ENCODE measurements at places on chromosomes 3 and 15.
A peak's percentile ranks its signal among the peaks of the same experiment; 100 is the strongest.

DNA sequence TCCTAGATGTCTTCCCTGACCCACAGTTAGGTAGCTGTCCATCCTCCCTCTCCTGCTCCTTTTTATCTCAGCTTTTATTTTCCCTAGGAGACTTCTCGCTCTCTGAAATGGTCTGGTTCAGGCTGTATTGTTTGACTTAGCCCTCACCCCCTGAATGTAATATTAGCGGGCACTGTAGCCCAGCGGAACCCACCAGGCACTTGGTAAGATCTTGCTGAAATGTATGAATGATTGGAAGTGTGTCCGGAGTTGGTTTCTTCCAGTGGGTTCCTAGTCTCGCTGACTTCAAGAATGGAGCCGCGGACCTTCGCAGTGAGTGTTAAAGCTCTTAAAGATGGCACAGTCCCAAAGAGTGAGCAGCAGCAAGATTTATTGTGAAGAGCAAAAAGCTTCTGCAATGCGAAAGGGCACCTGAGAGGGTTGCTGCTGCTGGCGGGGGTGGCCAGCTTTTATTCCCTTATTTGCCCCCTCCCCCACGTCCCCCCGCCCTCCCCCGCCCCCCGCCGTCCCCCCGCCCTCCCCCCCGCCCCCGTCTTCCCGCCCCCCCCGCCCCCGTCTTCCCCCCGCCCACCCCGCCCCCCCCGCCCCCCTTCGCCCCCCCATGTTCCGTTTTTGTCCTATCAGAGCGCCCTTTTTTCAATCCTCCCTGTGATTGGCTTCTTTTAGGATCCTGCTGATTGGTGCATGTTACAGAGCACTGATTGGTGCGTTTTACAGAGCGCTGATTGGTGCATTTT lies 694 bp upstream of the EEFSEC start:
- peak; percentile 89 for DNase-seq

DNA sequence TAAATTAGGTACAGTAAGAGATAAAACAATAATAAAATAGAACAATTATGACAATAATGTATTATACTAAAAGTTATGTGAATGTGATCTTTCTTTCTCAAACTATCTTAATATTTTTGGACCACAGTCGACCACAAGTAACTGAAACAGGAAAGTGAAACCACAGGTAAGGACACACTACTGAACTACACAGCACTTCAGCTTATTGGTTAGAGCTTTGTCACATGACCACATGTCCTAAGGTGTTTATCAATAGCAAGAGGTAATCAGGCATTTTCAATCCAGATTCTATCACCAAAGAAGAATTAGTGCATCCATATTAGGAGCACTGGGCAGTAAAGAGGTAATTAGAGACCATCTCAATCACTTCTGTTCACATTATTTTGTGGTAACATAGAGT lies 392.8 kb downstream of the RSL24D1 start:
- peak; percentile 19 for DNase-seq

DNA sequence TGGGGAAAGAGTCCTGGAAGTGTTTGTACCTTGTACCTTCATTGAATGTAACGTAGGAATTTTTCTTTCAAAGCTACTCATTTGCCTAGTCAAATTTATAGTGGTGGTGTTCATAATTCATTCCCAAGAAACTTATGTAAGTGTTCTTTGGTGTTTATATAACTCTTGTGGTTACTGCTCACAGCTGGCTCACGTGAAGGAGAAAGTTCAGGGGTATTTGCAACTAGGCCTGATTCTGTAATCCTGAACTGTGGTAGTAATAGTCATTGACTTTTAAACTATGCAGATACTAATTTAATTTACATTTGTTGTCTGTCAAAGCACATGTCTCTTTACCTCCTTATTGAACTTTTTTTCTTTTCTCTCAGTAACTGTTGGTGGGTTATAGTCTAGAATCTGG lies 50.5 kb upstream of the TEX264 start:
- DNase-seq = peak; percentile 39

- DNase-seq = no peak
Measured at GRCh38 chr15:28033443-28033842, 65.7 kb downstream of the OCA2 start.

- DNase-seq = no peak
Measured at GRCh38 chr3:187021748-187022402, 91.5 kb downstream of the ST6GAL1 start.

GRCh38 chr3:152557302-152557999 lies 277.5 kb upstream of the P2RY1 start:
- DNase-seq = no peak

GRCh38 chr15:99503411-99503810 lies 62.4 kb upstream of the MEF2A start:
- no peak for DNase-seq

- peak; percentile 42 for DNase-seq
Measured at GRCh38 chr3:47162697-47163168, 1.2 kb downstream of the SETD2 start.

DNA sequence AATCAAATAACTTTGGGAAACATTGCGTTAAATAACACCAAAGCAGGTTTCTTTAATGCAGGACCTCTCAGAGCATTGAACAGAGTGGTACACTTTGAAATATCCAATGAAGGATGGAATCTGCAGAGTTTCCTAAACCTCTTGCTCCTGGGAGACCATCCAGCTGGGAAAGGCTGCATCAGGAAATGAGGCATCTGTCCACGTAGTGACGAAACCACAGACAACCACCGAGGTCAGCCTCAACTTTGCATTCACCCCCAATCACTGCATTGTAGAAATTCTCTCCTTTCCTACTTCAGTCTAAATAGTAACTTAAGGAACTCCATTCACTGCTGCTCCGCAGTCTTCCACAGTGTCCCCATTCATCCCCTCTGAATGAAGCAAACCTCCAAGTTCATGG lies 41.5 kb upstream of the CDV3 start:
- no peak for DNase-seq

DNA sequence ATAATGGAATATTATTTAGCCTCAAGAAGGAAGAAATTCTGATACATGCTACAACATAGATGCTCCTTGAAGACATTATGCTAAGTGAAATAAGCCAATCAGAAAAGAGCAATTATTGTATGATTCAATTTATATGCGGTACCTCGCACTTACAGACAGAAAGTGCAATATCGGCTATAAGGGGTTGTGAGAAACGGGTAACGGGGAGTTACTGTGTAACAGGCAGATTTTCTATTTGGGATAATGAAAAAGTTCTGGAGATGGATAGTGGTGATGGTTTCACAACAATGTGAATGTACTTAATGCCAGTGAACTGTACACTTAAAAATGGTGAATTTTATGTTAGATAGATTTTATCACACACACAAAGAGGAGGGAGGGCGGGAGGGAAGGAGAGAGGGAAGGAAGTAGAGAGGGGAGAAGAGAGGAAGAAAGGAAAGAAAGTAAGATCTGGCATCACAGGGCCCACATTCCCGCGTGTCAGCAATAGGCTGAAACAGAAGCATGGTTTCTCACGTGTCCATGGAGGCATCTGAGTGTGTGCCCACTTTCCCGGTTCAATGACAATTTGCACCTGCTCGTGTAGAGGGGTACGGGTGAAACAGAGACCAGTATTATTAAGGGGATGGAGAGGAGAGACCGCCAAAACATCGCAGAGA lies 700 bp upstream of the BLM start:
- DNase-seq = no peak

DNA sequence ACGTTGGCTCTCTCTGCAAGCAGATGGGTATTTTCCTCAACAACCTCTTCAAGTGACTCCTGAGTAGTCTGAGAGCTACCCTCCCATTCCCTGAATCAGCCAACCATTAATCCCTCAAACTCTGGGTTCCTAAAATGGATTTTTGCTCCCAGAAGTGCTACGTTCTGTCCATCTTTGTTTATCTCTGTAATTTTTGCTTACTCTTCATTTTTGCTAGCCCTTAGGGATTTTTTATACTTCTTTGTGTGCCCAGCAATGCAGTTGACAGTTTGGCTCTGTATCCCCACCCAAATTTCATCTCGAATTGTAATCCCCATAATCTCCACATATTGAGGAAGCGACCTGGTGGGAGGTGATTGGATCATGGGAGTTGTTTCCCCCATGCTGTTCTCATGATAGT lies 35.4 kb upstream of the COL6A5 start:
- DNase-seq = no peak

DNA sequence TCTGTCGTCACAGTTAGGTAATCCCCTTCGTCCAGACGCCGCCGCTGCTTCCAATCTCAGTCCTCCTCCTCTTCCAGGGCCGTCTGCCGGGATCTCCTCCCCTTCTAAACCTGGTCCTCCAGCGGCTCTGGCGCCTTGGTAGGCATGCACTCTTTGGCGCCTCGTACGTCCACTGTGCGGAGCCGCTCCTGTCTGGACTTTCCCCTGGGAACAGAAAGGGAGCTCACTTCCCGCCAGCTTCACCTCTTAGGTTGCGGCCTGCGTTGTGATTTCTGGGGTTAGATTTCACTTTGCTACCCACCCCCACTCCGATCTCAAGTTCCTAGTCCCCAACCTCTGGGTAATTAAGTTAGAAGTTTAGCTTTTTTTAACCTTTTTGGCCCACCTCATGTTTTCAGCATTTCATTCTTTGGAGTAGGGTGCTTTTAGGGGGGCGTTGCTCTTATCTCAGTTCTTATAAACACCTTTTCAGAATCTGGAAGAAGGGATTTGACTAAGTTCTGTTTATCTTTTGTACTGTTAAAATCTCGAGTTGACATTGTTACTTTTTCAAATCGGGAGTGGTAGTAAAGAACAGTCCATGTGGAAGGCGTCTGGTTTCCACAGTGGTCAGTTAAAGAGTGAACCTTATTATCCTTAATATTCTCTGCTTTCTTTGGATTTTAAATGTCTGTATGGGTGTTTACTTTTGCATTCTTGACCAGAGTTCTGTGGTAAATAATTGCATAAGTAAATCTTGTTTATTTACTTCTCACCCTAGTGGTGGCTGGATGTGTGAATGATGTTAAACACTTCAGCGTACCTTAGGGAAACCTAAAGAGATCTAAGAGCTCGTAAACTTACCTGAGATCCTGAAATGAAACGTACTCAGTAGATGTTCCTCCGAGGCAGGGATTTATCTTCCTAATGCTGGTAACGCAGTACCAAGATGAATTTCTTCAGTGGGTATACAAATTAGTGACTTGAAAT lies 611 bp downstream of the CTDSPL2 start:
- DNase-seq = peak; percentile 55

- no peak for DNase-seq
Measured at GRCh38 chr3:32643354-32643753, 41.6 kb upstream of the CNOT10 start.

DNA sequence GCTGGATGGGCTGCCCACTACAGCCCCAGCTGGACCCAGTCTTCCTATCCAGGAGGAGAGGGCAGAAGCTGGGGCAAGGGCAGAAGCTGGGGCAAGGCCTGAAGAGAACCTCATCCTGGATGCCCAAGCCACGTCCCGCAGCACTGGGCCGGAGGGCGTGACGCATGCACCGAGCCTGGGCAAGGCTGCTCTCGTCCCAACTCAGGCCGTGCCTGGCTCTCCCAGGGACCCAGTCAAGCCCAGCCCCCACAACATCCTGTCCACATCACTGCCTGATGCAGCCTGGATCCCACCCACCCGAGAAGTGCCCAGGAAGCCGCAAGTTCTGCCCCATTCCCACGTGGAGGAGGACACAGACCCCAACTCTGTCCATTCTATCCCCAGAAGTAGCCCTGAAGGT lies 22.3 kb downstream of the FBLN2 start:
- no peak for DNase-seq

DNA sequence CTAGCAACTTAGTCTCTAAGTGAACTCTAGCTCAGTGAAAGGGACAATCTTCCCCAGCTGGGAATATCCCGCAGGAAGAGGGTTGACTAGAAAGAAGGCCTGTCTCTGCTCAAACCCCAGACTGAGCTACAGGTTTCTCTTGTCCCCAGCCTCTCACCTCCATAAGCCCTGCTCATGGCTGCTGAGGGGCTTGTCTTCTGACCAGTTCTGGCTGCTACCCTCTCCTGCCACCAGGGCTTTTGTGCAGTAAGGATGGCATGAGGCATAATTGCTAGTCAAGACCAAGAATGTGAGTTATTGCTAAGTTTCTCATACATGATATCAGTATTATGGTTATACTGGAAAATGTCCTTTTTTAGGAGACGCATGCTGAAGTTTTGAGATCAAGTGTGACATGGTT lies 21.3 kb downstream of the WDR53 start:
- no peak for DNase-seq

GRCh38 chr3:62818347-62818746 lies 56.9 kb downstream of the CADPS start:
- DNase-seq = no peak

GRCh38 chr3:38998086-38998485 lies 53.7 kb downstream of the SCN11A start:
- no peak for DNase-seq

GRCh38 chr15:41043276-41043951 lies 72.7 kb downstream of the INO80 start:
- no peak for DNase-seq

GRCh38 chr3:195042743-195043606 lies 228.0 kb downstream of the XXYLT1 start:
- no peak for DNase-seq

GRCh38 chr3:195808741-195809290 lies 2.9 kb downstream of the MUC4 start:
- no peak for DNase-seq

DNA sequence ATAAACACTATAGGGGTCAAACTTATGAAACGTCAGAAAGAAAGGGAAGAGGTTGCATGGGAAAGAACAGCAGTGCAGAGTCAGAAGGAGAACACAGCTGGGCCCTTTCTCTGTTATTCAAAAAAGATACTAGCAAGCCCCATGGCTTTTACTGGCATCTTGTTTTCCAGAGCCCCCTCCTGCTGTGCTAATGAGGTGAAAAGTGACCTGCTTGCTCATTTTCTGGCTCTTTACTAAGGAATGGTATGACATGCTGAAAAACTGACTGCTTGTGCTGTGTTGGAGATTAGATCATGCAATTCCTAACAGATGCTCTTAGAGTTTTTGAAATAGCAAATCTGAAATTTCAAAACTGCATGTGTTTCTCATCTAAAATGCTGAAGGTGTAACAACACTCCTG lies 541.6 kb upstream of the ALCAM start:
- DNase-seq = no peak

- DNase-seq = no peak
Measured at GRCh38 chr15:100430411-100430810, 88.6 kb upstream of the ADAMTS17 start.

- DNase-seq = no peak
Measured at GRCh38 chr15:64690008-64690407, 85.4 kb downstream of the RBPMS2 start.

DNA sequence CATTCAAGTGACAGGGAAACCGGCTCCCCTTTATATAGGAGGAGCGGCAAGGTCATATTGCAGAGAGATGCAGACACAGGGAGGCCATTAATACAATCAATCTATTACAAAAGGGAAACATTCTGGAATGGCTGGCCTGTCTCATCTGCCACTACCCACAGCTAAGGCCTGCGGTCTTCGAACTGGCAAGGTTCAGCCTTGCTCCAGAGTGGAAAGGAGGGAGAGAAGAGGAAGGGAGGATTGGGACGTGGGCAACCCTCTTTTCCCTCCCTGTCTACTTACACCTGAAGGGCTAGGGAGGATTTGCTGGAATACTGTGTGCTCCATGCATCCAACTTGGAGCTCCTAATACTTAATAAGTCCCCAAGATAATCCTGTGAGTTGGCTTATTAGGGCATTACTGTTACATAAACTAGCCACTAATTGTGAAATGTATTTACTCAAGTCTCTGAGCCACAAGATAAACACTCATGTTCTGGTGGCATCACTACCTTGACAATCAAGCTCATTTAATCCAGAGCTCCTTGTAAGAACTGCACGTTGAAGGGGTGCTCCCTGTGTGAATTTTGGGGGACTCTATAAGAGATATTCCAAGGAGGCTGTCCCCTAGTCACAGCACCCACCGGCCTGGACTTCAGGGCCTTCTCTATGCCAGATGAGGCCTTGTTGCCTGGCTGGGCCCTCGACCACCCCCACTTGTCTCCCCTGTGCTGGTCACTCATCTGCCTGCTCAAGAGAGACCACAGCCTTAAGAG lies 19.7 kb upstream of the CCDC174 start:
- DNase-seq = no peak

GRCh38 chr15:85419161-85419560 lies 38.8 kb downstream of the AKAP13 start:
- no peak for DNase-seq

Measured in hematopoietic multipotent progenitor cell treated with erythropoietin and hydrocortisone succinate and interleukin-3 and kit ligand, for 4 days (in vitro differentiated cells).